ENCODE measurements at places on chromosomes 1 and 21. TPM values are rescaled to one million over a fixed set of nuclear protein-coding genes. Genes with fewer than 3 reads are reported as not detected.

Gene TSACC
- total RNA-seq = 0.37 TPM

Gene SPATA45
- not detected for total RNA-seq

Gene TCHHL1
- not detected for total RNA-seq

Gene NDUFV3
- total RNA-seq = 39.1 TPM

Gene MATN1
- total RNA-seq = not detected

Gene FCRL4
- total RNA-seq = not detected

Gene ITLN1
- total RNA-seq = not detected

Gene TBX19
- 0.59 TPM for total RNA-seq

Gene SERPINC1
- 2,632 TPM for total RNA-seq

Gene LAMC1
- total RNA-seq = 18.6 TPM

Gene SPATA1
- total RNA-seq = 1.7 TPM

Gene TTC24
- not detected for total RNA-seq

Gene PGBD5
- 4.4 TPM for total RNA-seq

Gene DSTYK
- 2.5 TPM for total RNA-seq

Gene PAQR7
- total RNA-seq = 0.74 TPM

Gene KLF17
- not detected for total RNA-seq

Gene DIO1
- total RNA-seq = 43.8 TPM

Gene SH2D1B
- not detected for total RNA-seq

Gene ZNF697
- 3.1 TPM for total RNA-seq

Gene CDA
- total RNA-seq = 25.9 TPM

Gene PLA2G2C
- total RNA-seq = not detected

Gene LRRIQ3
- total RNA-seq = 0.68 TPM

Measured in right lobe of liver (tissue), 6 donors.